Activated T-helper 1 cell treated with anti-CD3 and anti-CD28 coated beads, Interleukin-12 subunit alpha, Interleukin-12 subunit beta, Interleukin-2, Interleukin-4 antibody, amounts not matched to agents 30 ng/mL and 10 ng/mL and 1 ng/mL, durations not matched to agents 14 hours and 24 hours and 36 hours (primary cell): ENCODE measurements at places on chromosomes 1 and 21. TPM values are rescaled to one million over a fixed set of nuclear protein-coding genes. Genes with fewer than 3 reads are reported as not detected.

- H3K36me3 ChIP-seq: no peaks in the 10 kb centered on the region
- no peak overlapping the region for H3K27ac ChIP-seq
- no peak for DNase-seq
- H3K4me3 ChIP-seq: no peak overlapping the region
These were observed 28.5 kb upstream of the SDE2 start for GRCh38 chr1:226027538-226028217.

GRCh38 chr21:41260428-41260827 is 56.2 kb upstream of the FAM3B start:
- H3K36me3 ChIP-seq: no peaks in the 10 kb centered on the region
- no peak overlapping the region for H3K27ac ChIP-seq
- H3K4me3 ChIP-seq: no peak overlapping the region
- DNase-seq: no peak
- peaks cover 16% of the 10 kb centered on the region for H3K27me3 ChIP-seq

- H3K4me3 ChIP-seq: peak overlapping the region; percentile 98
- peaks cover 23% of the 10 kb centered on the region for H3K36me3 ChIP-seq
These were observed 630 bp downstream of the MTF2 start for GRCh38 chr1:93079685-93080141.

The NPR1 gene
- total RNA-seq: 0.05 and 0.07 TPM in 2 replicates

The AMY2A gene
- total RNA-seq: not detected in 2 replicates

The CYP4A11 gene
- not detected in 2 replicates for total RNA-seq

The LCK gene
- total RNA-seq: 269 and 281 TPM in 2 replicates
